ENCODE measurements at places on chromosomes 5 and 9.
A peak's percentile ranks its signal among the peaks of the same experiment; 100 is the strongest.

GRCh38 chr5:78568676-78569075, 79.9 kb downstream of the LHFPL2 start:
- no peak for DNase-seq

DNA sequence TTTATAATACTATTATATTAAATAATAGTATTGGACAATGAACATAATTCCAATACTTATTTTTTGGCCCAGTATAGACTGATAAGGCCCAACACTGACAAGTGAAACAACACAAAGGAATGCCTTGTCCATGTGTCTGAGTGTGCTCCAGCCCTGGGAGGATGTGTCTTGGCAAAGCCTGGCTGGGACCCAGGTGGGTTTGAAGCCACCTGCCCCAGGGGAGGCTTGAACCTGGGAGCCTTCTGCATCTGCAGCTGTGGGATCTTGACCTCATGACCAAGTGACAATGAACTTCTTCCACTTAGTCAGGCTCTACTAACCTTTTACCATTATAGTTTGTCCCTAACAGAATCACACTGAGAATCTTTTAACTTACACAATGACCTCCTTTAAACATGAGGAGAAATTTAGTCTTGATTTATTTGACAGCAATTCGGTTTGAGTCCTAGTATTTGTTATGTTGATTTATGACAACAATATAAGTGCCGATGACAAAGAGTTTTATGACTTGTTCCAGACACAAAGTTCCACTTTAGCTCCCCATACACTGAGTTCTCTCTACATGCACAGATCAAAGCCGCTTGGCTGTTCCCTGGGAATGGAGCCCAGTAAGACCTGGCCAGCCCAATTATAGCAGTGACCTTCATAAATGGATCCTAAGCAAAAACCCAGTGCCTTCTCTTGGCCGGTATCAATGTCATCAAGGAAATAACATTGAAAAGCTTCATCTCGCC, 294.5 kb downstream of the CTNND2 start:
- DNase-seq, result no peak

DNA sequence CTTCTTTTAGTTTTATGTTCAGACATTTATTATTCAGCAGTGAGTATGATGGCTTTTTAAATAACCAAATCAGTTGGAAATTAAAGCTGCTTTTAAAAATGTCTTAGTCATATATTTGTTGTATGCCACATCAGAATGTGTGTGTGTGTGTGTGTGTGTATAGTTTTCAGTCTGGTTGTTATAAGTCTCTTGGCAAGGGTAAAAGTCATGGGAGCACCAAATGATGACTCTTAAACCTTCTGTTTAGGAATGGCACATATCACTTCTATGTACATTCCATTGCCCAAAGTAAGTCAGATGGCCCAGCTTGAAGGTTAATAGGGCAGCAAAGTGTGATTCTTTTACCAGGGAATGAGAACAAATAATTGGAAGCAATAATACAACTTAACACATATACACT, 135.9 kb downstream of the RNF180 start:
- DNase-seq, result peak; percentile 66

GRCh38 chr9:120403543-120403856, 176.5 kb downstream of the CDK5RAP2 start:
- no peak for DNase-seq

- DNase-seq, result no peak
Observed at GRCh38 chr5:28862137-28862859, 1823.9 kb upstream of the CDH9 start.

- peak; percentile 63 for DNase-seq
Observed at GRCh38 chr9:18457510-18457909, 16.4 kb upstream of the ADAMTSL1 start.

DNA sequence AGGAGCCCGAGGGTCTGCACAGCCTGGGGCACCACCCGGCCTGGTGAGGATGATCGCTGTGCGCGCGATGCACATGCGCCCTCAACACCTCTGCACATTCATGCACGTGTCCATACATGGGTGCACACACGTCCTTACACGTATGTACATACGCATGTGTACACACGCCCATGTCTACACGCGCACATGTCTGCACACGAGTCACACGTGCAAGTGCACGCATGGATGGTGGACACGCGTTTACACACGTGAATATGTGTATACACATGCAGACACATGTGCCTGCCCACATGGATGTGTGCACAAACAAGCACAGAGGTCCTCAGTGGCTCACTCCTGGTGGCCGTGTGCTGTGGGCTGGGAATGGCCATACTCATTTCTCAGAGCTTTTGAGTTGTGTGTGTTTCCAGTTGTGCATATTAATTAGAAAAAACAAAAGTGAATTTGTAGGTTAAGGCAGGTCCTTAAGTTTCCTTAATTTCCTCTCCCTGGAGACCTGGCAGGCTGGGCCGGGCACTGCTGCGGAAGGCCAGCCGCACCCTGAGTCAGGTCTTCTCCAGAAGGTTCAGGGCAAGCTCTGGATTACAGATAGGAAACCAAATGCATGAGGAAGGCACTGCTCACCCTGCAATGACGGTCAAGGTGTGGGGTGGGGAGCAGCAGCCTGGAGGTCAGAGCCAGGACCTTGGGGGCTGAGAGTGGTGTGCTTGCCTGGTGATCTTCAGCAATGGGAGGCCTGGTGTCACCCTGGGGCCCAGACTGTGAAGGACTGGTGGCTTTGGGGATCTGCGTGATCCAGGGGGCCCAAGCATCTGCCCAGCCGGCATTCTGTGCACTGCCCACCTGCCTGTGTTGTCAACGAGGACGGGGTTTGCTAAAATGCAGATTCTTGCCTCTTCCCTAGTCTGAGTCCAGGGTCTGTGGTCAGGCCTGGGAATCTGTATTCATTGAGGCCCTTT, 1.3 kb upstream of the RNU6ATAC start:
- peak; percentile 28 for DNase-seq

DNA sequence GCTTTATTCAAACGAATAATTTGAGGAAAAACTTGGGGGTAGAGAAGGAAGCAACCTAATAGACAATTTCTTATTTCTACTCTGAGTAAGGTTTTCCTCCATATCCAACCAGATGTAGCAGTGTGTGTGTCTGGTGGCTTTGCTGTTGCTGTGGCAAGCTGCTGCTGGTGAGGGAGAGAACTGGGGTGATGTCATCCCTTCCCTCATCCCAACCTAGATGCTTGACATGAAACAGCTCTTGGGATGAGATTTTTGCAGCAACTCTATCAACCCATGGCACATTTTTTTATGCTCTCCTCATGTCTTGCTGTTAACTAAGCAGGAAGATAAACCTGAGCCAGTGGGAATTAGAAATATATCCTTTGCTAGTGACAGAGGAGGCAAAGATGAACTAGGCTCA, 135.8 kb downstream of the PCSK1 start:
- DNase-seq, result peak; percentile 50

DNA sequence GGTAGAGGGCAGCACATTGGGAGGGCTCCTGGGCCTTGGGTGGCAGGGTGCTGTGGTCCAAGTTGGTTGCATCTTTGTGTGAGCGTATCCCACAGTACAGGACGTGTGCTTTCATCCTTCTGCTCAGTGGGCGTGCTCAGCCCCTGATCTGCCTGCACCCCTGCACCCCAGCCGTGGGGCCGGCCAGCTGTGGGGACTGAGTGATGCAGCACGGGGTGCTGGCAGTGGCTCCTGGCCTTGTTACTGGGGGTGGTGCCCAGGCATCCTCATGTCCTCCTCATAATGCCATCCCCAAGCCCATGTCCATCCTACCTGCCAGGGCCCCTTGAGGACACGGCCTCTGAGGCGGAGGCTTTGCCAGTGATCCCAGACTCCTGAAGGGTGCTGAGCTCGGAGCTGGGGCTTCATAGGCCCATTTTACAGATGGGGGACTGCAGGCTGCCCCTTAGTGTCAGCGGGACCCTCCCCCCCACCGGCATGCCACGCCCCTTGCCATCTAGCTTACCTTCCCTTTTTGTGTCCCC, 100.7 kb downstream of the PHF2 start:
- no peak for DNase-seq

DNA sequence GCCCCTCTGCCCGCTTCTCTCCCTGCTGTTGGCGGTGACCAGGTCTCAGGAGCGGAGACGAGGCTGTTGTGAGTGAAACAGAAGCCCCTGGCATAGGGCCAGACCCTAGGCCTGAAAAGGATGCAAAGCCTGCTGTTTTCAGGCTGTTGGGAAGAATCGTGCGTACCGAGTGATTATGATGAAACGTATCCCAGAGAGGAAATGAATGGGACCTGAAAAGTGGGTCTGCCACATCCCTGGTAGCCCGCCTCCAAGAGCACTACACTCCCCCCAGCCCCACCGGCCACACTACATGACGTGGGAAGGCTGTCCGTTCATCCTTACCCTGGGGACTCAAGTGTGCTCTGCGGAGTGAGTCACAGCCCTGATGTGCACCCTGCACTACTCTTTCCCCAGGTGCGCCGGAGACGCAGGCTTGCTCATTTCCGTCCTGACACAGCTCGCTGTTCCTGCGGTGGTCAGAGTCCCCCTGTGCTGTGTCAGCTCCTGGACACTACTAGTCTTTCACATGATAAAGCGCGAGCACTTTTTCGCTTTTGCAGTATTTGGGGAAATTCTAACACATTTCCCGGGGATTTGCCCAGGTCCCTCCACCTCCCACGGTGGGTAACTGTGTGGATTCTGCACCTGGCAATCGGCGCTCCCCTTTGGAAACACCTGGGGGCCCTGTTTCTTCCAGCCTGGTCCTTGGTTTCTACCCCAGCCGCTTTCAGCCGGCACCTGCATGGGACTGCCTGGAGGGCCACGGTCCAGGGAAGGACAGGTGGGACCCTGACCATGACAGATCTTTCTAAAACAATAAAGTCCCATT, 91.5 kb downstream of the ANKRD33B start:
- no peak for DNase-seq

DNA sequence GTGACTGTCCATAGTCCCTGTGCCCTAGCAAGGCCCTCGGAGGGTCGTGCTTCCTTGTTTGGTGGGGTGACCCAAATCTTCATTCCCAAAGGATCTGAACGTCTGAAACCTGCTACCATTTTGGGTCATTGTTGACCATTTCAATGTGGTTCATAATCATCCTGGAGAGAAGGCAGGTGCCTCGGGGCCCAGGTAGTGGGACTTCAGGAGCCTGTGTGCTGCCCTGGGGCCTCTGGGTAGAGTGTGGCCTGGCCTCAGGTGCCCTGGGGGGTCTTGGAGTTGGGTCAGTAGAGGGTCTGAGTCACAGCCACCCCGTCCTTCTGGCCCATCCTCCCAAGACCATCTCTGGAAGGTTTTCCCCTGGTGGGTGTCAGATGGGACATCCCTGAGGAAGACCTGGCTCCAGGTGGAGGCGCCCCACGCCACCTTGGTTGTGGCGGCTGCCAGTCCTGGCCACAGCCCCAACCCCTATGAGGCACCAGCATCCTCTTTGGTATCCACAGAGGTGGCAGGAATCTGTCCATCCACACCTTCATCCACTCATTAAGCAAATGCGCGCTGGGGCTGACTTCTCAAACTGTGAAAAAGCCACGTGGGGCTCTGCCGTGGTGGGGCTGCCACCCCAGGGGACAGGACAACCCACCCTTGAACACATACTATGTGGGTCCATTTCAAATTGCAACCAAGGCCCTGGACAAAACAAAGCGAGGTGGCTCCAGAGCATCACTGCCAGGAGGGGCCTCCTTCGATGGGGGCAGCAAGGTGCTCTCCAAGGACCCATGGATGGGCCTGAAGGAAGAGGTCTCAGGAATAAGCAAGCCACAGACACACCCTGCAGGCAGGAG, 41.6 kb upstream of the FCN1 start:
- no peak for DNase-seq

- no peak for DNase-seq
Observed at GRCh38 chr9:137308057-137308619, 6.1 kb upstream of the NRARP start.

GRCh38 chr9:8718121-8718725, 918.6 kb upstream of the DMAC1 start:
- peak; percentile 68 for DNase-seq

DNA sequence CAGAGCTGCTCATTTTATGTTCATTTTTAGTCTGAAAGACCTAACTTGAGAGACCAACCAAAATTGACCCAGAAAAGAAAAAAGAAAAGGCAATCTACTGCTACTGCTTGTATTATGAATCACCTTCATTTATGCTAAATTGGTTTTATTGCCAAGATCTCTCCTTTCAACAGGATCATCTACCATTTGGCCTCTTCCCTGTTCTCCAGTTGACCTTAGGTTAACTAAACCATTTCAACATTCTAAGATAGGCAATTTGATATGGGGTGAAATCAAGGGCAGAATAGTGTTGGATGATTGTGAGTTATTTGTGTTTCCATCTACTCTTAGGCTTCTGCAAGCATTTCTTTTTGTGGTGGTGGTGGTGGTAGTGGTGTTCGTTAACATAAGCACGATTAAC, 48.3 kb upstream of the POU4F3 start:
- DNase-seq, result peak; percentile 7

- peak; percentile 38 for DNase-seq
Observed at GRCh38 chr5:27830546-27830945, 792.2 kb upstream of the CDH9 start.

- DNase-seq, result no peak
Observed at GRCh38 chr5:143231416-143231815, 172.1 kb downstream of the NR3C1 start.

DNA sequence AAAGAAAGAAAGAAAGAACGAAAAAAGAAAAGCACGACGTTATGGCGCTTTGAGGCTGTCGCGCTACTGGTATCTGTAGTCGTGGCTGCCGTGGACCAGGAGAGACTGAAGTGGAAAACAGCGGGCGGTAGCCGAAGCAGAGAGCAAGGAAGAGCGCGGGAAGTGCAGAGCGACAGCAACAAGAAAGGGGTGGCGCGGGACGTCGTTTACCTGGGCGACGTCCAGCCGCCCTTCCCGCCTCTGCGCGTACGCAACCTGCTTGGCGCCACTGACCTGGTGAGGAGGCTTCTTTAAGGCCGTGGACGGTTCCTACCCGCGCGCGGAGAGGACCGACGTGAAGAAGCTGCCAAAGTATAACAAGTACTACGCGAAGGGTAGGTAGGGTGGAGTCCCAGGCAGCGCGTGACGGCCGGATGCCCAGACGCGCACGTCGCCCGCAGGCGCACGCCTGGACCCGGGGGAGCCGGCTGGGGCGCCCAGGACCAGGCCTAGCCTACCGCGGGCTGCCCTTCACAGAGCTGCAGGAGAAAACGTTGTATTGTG, 15.4 kb downstream of the CCL28 start:
- peak; percentile 21 for DNase-seq

- no peak for DNase-seq
Observed at GRCh38 chr9:98943682-98944056, at the start of gene COL15A1. Gene COL15A1 (plus strand): TSS chr9:98943907. CDS start chr9:98944062, 155 bp downstream.

DNA sequence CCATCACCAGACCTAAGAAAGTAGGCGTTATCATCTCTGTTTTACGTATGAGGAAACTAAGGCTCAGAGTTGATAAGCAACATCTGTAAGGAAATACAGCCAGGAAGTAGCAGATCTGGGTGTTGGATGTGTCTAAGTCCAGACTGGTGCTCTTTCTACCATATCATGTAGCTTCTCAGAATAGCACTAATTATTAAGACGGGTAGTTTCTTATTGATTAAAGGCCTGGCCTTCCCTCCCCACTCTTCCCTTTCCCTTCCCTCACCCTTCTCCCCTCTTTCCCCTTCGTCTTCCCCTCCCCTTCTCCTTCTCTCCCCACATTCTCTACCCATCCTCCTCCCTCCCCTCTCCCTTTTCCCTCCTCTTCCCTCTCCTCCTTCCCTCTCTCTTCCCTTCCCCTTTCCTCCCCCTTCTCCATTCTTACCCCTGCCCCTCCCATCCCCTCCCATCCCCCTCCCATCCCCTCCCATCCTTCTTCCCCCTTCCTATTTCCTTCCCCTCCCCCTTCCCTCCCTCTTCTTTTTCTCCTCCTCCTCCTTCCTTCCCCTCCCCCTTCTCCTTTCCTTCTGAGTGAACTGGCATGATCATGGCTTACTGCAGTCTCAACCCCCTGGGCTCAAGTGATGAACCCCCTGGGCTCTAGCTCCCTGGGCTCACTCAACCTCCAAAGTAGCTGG, 79.4 kb downstream of the SNX24 start:
- no peak for DNase-seq

- peak; percentile 99 for DNase-seq
Observed at GRCh38 chr5:1542781-1543180, 19.0 kb upstream of the LPCAT1 start.

All from bronchial epithelial cell (primary cell).